ENCODE measurements at places on chromosomes 12 and 14.

DNA sequence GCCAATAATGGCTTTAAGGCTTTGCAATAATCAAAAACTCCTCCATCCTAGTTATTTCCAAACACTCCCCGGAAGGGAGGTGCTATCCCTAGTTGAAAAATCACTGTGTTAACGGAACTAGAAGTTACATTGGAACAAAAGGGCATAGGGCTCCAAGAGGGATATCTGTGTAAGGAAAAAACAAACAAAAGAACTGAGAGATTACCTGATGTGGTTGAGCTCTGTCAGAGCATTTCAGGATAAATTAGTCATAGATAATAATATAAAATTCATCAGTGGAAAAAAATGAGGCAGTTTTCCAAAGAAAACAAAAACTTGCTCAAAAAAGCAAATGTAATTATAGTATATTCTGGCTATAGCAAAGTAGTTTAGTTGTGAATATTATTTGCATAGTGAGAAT lies 27.4 kb upstream of the PAPLN start:
- no peak for DNase-seq

DNA sequence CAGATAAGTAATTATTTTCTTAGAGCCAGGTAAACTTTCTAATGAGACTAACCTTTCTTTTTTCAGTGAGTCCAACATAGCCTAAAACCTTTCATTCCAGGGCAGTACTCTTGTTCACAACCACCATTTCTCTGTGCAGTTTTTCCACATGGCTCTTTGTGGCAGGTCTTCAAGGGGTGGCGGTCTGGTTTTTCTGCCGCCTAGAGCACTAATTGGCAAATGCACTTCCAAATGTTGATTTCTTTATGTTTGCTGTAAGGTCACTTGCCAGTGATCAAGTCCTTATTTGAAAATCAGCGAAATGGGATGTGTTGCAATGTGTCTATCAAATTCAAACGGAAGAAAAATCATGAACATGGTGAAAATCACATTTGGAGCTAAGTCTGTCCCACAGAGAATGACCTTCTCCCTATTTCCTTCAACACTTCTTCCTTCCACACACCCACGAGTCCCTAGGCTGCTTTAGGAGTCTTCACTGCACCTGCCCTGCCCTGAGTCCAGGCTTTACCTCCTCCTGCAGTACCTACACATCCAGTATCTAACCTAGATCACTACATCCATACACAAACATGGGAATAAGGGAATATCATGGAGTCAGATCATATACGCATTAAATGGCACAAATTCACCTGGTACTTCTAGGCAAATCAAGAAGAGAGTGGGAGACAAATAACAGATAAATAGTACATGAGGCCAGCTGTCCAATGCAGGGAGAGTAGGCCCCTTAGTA lies 1.9 kb downstream of the SRGAP1 start:
- no peak for DNase-seq

GRCh38 chr12:131620946-131621681 lies 89.8 kb upstream of the SFSWAP start:
- DNase-seq = no peak

GRCh38 chr12:63805704-63806672 lies 26.3 kb downstream of the RXYLT1 start:
- DNase-seq = no peak

DNA sequence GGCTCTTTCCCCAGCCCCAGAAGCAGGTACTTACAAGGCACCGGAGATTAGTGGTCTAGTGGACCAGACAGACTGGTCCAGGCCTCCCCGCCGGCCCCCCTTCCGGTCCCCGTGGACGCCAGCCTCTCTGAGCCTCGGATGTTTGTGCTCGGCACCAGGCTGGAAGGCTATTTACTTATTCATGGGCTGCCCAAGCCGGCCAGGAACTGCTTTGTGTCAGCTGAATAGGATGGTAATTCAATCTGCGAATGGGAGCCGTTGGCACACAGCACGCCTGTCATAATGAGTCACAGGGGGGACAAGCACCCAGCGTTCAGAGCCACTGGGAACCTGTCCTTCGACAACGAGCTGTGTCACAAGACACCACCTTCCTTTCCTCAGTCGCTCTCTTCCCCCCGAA lies 82.3 kb downstream of the RIMBP2 start:
- DNase-seq = no peak

DNA sequence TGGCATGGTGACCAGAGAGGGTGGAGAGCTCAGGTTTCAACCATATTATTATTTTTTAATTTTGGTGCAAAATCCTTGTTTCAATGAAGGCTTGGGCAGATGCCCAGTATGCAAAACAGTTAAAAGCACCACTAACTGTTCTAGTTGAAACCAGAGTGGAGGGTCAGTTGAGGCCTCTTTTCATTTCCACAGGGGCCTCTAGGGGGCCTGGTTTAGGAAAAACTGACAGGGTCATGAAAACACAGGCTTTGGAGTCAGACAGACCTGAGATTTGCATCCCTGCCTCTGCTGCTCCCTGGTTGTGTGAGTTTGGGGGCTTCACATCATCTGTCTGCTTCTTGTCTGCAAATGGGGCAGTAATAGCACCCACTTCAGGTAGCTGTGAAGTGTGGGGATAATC lies 3.3 kb upstream of the RPH3A start:
- DNase-seq = no peak

DNA sequence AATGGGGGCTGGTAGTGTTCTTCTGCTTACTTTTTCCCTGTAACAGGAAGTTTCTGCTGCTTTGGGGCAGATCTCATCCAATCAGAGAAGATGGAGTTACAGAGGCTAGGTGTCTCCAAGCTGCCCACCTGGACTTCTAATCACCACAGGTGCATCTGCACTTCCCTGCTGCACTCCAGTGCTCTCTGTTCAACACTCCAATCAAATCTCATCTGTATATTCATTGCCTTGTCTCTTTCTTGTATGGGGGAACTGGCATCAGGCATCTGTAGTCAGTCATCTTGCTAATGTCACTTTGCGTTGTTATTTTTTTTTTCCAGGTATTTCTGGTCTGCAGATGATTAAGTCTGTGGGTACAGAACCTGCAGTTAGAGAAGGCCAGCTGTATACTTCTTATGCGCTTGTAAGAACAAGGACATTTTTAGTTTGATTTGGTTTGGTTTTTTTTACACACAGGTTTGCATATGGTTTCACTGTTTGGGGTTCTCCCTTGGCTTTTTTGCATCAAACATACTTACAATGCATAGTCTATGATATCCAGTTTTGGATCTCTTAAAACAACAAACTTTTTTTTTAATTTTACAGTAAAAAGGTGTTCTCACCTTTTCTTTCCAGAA lies 116.0 kb downstream of the METTL25 start:
- DNase-seq = no peak
